HS-5 (cell line): ENCODE measurements at places on chromosomes 3 and 15.

GRCh38 chr3:38117163-38117716 lies 19.7 kb downstream of the ACAA1 start:
- no peak for DNase-seq

DNA sequence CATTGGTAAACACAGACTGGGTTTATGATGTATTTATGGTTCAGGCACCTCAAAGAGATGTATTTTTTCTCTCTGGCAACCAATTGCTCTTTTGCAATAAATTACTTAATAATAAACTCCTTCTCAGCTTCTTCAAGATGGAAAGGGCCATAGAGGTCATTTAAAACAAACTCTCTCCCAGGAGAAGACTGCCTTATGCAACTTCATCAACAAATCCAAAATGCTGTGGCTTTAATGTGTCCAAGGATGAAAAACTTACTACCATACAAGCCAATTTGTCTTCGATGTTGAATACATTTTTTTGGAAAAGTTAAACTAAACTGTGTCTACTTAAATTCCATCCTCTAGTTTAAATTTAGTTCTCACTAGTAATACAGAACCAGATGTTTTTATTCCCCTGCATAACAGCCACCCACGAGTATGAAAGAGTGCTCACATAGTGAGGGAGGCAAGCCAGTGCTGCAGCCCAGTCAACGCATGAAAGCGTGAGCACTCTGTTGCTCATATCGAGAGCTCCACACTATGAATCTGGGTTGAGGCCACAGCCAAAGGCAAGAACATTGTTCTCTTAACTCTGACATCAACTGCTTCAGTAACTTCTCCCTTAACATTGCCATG lies 761.3 kb upstream of the GRM7 start:
- DNase-seq: no peak

DNA sequence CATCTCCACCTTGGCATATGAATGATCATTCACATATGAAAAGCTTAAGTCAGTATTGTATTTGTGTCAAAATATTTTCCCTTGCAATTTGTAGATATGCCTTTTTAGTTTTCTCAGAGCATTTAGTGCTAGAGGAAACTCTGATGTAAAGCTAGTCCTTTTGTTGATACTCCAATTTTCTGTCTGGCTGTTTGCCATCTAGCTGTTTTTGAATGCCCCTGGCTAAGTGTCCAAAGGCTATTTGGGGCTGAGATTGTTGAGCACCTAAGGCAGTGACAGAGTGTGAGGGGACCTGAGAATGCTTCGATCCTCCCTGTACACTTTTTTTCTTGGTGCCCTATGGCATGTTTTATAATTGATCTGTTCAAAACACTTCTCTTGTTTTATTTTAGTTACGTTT lies 3.1 kb downstream of the SLC51B start:
- DNase-seq: no peak

- DNase-seq: no peak
These were observed 145.9 kb downstream of the TNIK start for GRCh38 chr3:171314341-171314740.

DNA sequence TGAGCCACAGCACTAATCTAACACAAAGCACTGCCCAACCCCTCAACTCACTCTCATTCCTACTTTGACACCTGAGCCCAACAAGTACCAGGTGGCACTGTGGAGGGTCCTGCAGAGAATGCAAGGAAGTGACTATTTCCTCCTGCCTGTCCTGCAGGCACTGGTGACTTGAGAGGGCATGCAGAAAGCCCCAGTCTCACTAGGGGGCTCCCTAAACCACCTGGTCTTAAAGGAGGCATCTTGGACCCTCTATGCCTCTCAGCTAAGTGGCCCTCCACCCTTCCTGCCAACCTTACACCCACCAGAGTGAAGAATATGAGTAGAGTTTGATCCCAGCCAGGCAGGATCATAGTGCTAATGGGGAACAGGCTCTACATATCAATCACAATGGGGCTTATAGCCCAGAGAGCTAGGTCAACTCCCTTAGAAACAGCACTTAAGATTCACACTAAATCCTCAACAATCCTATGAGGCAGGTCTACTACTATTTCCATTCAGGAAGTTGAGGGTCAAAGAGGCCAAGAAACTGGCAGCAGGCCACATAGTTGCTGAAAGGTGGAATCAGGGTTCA lies 15.2 kb downstream of the TRAIP start:
- DNase-seq: no peak
